Activated CD8-positive, alpha-beta memory T cell treated with anti-CD3 and anti-CD28 coated beads for 1 hour (primary cell): ENCODE measurements at places on chromosomes 11 and 22.
A peak's percentile ranks its signal among the peaks of the same experiment; 100 is the strongest.

DNA sequence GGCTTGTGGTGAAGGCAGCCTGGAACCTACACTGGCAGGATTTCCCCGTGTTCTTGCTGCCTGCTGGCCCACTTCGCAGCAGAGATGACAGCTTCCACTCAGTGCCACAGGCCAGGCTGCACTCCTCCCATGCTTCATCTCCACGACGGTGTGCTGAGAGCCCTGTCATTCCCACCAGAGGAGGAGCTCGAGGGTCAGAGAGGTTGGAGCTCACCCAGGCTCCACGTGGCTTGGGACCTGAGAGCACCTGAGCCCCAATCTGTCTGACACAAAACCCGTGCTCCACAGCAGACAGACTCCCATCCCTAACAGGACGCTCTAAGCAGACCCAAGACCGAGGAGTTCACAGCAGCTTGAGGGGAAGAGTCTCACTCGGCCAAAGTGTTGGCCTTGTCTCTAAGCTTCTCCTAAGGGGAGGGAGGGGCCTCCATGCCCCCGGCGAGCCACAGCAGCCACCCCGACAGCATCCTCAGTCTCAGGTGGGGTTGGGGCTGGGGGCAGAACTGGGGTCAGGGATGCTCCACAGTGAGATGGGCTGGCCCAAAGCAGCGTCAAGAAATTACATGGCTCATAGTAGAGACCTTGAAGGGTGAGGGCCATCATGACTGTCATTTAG lies 10.7 kb downstream of the LRFN4 start:
- no peak for DNase-seq

GRCh38 chr22:44436736-44437135 lies 61.3 kb downstream of the RTL6 start:
- no peak for DNase-seq

- DNase-seq, result peak; percentile 88
Observed at GRCh38 chr22:31399211-31400022, at the start of gene DRG1. DRG1 (plus strand) TSS chr22:31399604; CDS start chr22:31399684, 80 bp downstream.

DNA sequence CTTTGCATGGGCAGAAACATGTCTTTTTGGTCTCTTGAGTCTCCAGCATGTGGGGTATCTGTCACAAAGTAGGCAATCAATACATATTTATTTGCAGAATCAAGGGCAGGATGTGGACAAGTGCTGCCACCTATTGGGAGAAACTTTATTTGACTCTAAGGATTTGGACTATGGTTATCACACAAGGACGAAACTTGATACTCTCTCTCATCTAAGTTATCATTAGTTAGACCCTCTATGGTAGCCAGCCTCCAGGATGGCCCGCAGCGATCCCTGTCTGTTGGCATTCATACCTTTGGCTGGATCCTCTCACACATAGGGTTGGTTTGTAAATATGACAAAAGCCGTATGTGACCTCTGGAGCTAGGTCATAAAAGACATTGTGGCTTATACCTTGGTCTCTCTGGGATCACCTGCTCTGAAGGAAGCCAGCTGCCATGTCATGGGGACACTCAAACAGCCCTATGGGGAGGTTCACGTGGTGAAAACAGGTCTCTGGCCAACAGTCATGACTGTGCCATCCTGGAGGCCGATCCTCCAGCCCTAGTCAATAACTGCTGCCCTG lies 1.1 kb upstream of the FBXO7 start:
- no peak for DNase-seq

GRCh38 chr22:26031641-26032040 lies 137.6 kb upstream of the SEZ6L start:
- no peak for DNase-seq

- no peak for DNase-seq
Observed at GRCh38 chr22:38038890-38039812, 18.1 kb upstream of the PICK1 start.

- no peak for DNase-seq
Observed at GRCh38 chr22:43066134-43066533, 23.1 kb downstream of the TTLL1 start.

GRCh38 chr11:15826826-15827225 lies 529.5 kb downstream of the SOX6 start:
- no peak for DNase-seq

- DNase-seq, result no peak
Observed at GRCh38 chr11:65536412-65537295, 11.8 kb downstream of the SCYL1 start.

- no peak for DNase-seq
Observed at GRCh38 chr22:35921777-35922176, 106.8 kb downstream of the RBFOX2 start.

DNA sequence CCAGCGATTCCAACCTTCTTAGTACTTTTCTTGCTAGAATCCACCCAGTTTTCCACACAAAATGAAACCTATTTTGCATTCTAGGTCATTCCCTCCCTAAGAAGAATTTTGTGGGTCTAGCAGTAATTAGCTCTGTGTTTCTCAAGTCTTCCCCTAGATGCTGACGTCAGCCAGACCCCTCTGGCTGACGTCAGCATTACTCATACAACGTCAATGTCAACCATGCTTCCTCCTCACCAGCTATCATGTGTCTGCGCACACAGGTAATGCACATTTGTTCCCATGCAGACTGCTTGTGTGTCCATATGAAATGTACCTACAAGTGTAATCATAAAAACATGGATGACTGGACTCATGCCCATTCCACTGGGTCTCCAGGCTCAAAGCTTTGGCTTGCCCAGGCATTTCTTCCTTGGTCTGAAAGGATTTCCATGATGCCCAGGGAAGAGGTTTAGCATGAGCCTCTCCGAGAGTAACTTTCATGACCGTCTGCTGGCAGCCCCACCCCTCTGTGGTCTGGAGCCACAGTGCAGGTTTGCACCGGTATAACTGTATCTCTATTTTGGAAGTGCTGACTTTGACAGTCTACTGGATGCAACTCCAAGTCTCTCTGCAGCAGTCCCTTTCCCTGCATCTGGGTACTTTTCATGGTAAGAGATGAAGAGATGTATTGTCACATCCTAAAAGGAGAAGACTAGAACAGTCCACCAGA lies 58.6 kb downstream of the DSCAML1 start:
- DNase-seq, result no peak

- no peak for DNase-seq
Observed at GRCh38 chr11:106276859-106277436, 199.5 kb downstream of the AASDHPPT start.

- no peak for DNase-seq
Observed at GRCh38 chr11:79045018-79045799, 395.6 kb downstream of the TENM4 start.

DNA sequence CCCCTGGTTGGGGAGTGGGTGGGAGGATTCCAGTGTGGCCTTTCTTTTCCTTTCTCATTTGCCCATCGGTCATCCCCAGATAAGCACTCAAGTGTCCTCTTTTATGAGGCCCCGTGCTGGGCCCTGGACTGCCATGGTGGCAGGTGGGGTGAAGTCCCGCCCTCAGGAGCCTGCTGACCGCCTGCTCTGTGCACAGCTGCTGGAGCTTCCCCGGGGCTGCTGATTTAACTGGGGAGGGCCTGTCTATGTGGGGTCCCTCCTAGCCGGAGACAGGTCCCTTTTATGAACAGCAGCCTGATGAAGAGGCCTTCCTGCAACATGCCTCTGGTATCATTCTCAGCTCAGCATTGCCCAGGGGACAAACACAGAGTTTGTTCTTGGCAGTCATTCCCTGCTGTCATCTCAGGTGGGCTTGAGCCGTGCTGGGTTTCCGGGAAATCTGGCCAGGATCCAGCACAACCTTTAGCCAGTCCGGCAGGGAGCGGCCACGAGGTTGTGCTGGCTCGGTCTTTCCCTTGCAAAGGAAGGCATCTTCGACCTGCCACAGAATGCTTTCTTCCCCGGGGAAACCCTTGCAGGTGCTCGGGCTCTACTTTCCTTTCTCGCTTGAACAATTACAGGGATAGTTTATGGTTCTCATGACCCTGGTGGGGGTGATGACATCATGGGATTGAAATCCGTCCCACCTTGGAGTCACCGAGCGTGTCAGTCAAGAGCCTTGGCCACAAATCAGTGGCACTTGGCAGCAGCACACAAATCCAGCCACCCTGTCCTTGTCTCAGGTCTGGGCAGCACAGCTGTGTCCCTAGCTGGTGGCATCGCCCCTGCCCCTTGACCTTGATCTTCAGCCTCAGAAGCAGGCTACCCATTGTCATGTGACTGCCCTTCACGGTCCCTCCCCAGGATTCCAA lies 20.1 kb downstream of the ST14 start:
- no peak for DNase-seq
